Occipital lobe (tissue), 3 donors: ENCODE measurements at places on chromosomes 5 and 9. TPM values are rescaled to one million over a fixed set of nuclear protein-coding genes. Genes with fewer than 3 reads are reported as not detected.

PCDHB16 gene
- total RNA-seq: 4.5 TPM

MSMP gene
- not detected for total RNA-seq

GPR150 gene
- total RNA-seq: not detected

GRCh38 chr9:13190040-13190439 is 89.5 kb downstream of the MPDZ start:
- DNase-seq: no peak

- DNase-seq: no peak
Measured at GRCh38 chr9:92247296-92247695, 46.2 kb downstream of the IARS1 start.

DNA sequence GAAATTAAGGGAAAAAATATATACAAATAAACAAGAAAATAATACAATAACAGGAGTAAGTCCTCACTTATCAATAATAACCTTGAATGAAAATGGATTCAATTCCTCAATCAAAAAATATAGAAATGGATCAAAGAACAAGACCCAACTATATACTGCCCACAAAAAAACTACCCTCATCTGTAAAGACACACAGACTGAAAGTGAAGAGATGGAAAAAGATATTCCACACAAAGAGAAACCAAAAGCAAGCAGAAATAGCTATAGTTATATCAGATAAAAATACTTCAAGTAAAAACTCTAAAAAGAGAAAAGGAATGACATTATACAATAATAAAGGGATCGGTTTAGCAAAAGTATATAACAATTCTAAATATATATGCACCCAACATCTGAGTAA is 66.5 kb downstream of the KIAA0825 start:
- no peak for DNase-seq

- no peak for DNase-seq
Measured at GRCh38 chr9:83317244-83317643, 221.0 kb downstream of the FRMD3 start.

- no peak for DNase-seq
Measured at GRCh38 chr9:2291980-2292704, 277.0 kb downstream of the SMARCA2 start.

DNA sequence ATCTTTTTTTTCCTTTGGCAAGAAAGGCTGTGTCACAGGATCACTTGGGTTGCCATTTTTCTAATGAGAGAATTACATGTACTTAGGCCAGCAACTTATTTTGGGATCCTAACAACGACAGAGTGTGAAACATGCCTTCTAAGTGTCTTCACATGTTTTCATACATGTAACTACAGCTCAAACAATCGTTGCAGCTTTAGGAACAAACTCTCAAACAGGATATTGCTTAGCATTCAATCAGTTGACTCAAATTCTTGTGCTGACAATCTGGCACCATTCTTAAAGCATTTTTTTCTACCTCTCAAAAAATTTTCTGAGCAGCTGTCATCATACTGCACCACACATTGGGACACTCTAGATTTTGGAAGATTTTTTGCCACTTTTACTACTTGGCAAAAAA is 435.5 kb downstream of the HINT1 start:
- DNase-seq: no peak
